ENCODE measurements at places on chromosomes 3 and 15.
A peak's percentile ranks its signal among the peaks of the same experiment; 100 is the strongest.

DNA sequence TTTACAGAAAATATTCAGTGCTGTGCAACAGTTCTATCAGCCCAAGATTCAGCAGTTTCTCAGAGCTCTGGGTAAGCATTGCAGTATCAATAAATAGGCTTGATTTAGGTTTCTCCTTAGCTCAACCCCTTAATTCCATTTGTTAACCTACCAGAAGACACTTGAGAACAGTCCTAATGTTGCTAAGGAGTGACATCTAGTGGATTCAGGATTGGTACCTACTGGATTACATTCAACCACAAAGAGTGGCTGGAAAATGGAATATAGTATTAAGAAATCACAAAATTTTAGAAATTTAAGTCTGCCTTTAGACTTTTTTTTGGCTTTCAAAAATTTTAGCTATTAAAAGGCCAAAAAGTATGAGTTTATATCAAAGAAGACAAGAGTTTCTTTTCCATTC is 34.7 kb downstream of the POLG start:
- DNase-seq, result no peak

- no peak for DNase-seq
Observed at GRCh38 chr15:48596415-48596814, 49.1 kb downstream of the FBN1 start.

DNA sequence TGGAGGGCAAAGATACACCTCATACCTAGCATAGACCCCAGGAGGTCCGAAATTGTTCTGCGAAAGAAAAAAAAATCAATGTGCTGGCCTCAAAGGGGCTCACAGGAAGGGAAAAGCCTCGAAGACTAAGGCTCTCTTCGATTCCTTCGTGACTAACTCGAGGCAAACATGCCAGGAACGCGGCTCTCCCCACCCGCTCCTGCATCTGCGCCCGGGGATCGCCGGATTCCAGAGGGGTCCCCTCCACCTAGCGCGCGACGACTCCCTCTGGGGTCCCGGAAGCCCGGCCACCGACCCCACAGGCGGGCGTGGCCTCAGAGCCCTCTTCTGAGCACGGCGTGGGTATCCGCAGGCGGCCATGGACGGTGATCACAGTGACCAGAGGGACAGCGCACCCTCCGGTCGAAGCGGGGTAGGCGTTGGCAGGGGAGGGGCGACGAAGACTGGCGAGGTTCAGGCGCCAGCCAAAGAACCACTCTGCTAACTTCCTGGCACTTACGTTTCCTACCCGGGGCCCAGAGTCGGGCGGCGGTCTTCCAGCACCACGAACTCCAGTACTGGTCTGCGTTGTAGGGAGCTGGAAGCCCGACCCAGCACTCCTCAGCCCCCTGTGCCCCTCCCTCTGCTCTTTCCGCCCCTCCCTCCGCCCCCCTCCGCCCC is 515 bp upstream of the EIF3J start:
- DNase-seq, result peak; percentile 95

- DNase-seq, result no peak
Observed at GRCh38 chr3:188126276-188126675, 27.7 kb upstream of the LPP start.

GRCh38 chr15:94119298-94119811 is 112.0 kb upstream of the MCTP2 start:
- no peak for DNase-seq

DNA sequence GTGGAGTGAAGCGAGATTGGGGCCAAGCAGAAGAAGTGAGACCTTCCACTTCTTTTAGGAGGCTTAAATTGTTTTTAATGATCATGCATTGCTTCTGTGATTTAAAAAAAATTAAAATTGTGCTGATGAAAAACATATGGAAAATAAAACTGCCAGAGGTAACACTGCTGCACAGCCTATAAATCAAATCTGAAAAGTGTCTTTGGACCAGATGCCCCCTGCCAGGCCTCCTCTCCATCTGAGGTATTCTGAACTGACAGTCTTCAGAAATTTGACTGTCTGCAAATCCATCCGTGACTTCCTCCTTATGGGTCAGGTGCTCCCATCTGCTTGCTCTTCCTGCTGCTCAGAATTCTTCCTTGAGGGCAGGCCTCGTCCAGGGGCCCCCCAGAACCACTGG is 108.5 kb upstream of the NR2E3 start:
- no peak for DNase-seq

- DNase-seq, result no peak
Observed at GRCh38 chr3:42214064-42214463, 51.9 kb downstream of the CCK start.

DNA sequence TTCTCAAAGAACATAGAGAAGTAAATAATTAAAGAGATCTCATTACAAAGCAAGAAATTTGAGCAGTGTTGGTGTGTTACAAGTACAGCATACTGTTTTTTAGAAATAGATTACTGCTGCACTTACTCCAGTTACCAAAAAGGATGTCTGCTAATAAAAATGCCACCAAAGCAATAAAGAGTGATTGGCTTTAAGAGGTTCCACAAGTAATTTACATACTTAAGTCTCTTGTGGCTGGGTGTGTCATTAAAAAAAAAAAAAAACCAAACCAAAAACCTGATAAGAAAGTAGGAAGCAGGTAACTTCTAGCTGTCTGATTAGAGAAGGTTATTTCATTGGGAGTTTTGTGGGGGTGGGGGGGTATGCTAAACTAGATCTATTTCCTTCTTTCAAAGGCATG is 15.2 kb downstream of the RAB11A start:
- no peak for DNase-seq

DNA sequence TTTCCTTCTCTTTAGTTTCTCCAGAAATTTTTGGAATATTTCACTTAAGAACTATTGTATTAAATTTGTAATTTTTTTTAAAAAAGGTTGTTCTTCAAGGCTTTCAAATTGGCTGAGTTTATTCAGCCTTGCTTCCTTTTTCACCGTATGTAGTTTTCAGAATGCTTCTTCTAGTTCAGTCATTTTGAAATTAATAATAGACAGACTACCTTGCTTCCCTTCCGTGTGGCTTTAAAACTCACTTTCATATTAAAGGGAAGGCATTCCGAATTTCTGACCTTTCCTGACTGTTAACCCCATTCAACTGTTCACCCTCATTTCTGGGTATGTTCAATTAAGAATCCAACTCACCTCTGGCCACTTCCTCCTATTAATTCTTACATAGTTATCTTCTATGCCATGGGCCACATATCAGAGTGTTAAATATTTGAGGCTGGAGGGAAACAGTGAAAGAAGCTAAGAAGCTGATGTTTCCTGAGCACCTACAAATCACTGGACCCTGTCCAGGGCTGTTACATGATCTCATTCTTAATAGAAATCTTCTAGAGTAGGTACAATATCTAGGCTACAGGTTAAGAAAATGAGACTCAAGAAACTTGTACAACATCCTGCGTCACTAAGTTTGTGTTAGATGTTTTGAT is 237.5 kb downstream of the P3H2 start:
- DNase-seq, result no peak

- no peak for DNase-seq
Observed at GRCh38 chr15:101476756-101477155, 12.8 kb downstream of the PCSK6 start.

- DNase-seq, result no peak
Observed at GRCh38 chr3:71345429-71346040, 238.0 kb downstream of the FOXP1 start.

DNA sequence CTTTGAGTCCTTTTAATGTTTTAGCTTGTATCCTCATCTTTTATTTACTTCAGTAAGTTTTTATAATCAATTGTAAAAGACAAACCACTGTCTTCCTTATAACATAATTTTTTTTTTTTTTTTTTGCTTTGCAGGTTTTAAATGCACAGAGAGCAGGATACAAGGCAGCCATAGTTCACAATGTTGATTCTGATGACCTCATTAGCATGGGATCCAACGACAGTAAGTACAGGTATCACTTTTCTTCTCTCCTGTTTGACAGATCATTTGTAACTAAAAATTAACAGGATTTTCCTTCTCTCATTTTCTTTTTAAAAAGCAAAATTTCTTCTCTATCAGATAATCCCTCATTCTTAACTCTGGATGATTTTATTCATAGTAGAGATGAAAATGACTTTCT is 75.4 kb downstream of the PFN2 start:
- DNase-seq, result no peak

DNA sequence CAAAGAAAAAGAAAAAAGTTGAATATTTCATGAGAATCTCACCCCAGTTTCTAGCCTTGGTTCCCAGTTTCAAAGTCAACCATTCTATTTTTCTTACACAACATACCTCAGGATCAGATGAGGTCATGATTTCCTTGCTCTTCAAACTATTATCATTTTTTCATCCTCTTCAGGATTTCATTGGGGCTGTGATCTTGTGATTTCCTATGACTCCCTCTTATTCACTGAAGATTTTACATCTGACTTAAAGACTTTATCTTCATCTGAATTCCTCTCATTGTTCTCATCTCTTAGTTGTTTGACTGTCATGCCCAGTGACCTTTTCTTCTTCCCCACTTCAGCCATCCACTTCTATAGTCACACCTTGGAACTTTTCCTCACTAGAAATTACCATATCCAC is 3.1 kb upstream of the C3orf33 start:
- DNase-seq, result no peak

GRCh38 chr3:193016437-193016901 is 98.8 kb upstream of the MB21D2 start:
- no peak for DNase-seq

GRCh38 chr3:9685216-9686049 is 18.2 kb upstream of the CPNE9 start:
- DNase-seq, result no peak

DNA sequence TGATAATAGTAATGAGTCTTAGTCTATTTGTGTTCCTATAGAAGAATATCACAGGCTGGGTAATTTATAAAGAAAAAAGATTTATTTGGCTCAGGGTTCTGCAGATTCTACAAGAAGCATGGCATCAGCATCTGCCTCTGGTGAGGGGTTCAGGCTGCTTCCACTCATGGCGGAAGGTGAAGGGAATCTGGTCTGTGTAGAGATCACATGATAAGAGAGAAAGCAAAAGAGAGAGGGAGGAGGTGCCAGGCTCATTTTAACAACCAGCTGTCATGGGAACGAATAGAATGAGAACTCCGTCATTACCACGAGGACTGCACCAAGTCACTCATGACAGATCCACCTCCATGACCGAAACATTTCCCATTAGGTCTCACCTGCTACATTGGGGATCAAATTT is 664.0 kb upstream of the SGO1 start:
- no peak for DNase-seq

DNA sequence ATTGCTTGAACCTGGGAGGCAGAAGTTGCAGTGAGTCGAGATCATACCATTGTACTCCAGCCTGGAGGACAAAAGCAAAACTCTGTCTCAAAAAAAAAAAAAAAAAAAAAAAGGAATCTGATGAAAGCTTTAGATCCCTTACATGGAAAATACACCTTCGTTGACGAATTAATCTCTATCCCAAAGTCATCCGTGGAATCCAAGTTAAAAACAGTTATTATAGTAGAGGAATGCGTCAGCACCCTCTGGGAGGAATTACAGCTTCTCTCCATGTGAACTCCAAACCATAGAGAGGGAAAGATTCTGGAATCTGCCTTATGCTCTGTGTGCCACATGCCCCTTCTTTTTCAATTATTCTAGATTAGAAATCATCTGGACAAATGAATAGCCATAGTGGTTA is 192.3 kb upstream of the C2CD4B start:
- DNase-seq, result no peak

GRCh38 chr3:196348698-196349097 is 10.5 kb upstream of the TM4SF19 start:
- DNase-seq, result no peak

GRCh38 chr3:197830308-197830966 is 39.4 kb downstream of the LRCH3 start:
- DNase-seq, result no peak

DNA sequence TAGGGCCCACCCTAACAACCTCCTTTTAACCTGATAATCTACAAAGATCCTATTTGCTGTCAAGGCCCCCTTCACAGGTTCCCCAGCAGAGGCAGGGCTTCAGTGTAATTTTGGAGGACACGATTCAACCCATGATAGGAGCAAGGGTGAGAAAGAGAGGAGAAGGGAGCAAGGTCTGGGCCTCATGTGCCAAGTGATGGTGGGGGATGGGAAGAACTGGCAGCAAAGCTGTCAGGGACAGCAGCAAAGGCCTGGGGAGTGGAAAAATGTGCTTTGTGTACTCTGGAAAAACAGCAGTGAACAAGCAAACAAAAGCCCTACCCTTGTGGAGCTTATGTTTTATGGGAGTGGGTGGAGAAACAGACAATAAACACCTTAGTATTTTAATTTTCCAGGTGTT is 2.7 kb upstream of the GALNT15 start:
- DNase-seq, result no peak

- DNase-seq, result no peak
Observed at GRCh38 chr3:25904206-25904605, 114.3 kb downstream of the OXSM start.

- no peak for DNase-seq
Observed at GRCh38 chr15:98537516-98538060, 110.8 kb upstream of the IGF1R start.

DNA sequence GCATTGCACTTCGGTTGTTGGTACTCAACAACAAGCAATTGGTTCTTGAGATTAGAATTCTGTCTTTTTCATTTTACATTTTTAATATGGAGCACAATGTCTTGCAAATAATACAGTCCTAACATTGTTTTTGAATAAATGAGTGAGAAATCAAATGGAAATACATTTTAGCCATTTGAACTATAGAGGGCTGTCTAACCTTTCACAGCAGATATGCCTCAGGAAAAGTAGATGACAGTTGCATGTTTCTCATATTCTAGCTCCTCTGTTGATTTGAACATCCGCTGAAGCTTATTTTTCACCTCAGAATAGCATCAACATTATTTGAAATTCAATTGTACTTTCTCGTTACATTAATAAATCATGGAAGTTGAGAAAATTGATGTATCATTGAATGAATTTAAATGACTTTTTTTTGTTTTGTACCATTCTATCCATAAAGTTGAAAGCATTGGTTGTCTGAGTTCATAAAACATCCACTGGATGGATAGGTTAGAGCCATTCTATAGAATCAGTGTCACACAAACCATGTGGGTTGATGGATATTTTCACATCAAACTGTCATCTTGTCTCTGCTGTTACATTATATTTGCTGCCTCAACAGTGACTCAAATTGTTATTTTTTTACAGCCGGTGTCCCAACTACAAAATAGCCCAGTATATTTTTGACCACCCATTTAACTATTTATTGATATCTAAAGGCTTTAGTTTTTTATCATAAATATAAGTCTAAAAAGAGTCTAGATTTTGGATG is 928.3 kb downstream of the NSUN3 start:
- DNase-seq, result no peak

- DNase-seq, result no peak
Observed at GRCh38 chr3:100635273-100635701, 25.9 kb downstream of the ADGRG7 start.

DNA sequence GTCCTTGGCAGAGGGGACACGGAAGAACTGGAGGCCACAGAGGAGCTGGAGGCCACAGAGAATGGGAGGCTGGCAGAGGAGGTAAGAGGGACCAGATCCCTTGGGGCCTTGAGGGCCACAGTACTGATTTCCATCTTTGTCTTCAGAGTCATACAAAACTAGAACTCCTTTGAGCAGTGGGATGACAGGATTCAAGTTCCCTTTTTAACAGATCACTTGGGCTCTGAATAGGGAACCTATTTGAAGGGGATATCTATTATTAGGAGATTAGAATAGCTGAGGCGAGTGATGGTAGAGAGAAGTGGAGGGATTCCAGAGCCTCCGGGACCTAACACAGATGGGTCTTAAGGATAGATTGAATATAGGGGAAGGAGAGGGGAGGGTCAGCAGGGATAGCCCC is 55.7 kb downstream of the OXNAD1 start:
- DNase-seq, result peak; percentile 46

- DNase-seq, result no peak
Observed at GRCh38 chr15:53739651-53740050, 19.8 kb downstream of the WDR72 start.
